ENCODE measurements at places on chromosomes 12 and 14.
A peak's percentile ranks its signal among the peaks of the same experiment; 100 is the strongest.

GRCh38 chr12:3101309-3102024 is 24.3 kb downstream of the TSPAN9 start:
- peaks cover 31% of the 10 kb centered on the region for H3K36me3 ChIP-seq
- peak overlapping the region; percentile 83 for H3K27ac ChIP-seq
- no peak overlapping the region for H3K4me3 ChIP-seq
- no peak for DNase-seq
- H3K27me3 ChIP-seq: peaks cover 26% of the 10 kb centered on the region

- no peaks in the 10 kb centered on the region for H3K36me3 ChIP-seq
- H3K27ac ChIP-seq: no peak overlapping the region
- H3K4me3 ChIP-seq: no peak overlapping the region
- H3K27me3 ChIP-seq: no peaks in the 10 kb centered on the region
Observed at GRCh38 chr14:83575301-83575700, 1954.6 kb upstream of the FLRT2 start.

DNA sequence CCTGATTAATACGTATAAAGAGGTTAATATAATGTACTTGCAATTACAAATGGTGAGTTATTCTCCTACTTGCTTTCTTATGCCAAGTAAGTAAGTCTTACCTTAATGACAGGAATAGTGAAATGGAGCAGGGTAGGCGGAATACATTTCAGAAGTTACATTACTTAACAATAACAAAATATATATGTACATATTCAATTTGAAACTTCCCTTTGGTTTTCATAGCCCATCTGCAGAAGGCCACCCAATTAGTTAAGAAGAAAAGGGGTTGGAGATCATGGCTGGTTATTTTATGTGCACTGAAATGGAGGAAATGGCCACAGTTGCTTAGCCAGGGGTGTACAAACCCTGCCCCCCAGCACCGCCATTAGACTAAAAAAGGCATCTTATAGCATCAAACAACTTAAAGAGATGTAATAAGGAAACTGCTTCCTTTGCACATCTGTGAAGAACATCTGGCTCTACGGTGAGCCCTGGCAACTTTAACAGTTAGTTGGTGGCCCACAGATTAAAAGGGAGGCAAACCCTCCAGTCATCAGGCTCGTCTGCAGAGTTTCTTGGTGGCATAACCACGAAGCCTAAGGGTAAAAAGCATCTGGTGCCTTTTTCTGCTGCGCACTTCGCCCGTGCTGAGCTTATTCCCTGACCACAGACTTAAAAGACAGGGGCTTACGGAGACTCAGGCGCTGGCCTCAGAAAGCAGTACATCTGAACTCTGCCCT is 38.8 kb upstream of the DACT1 start:
- H3K27me3 ChIP-seq: peaks cover 2% of the 10 kb centered on the region
- H3K4me1 ChIP-seq: no peaks in the 10 kb centered on the region
- H3K27ac ChIP-seq: no peak overlapping the region
- no peak overlapping the region for H3K4me3 ChIP-seq
- no peaks in the 10 kb centered on the region for H3K36me3 ChIP-seq

DNA sequence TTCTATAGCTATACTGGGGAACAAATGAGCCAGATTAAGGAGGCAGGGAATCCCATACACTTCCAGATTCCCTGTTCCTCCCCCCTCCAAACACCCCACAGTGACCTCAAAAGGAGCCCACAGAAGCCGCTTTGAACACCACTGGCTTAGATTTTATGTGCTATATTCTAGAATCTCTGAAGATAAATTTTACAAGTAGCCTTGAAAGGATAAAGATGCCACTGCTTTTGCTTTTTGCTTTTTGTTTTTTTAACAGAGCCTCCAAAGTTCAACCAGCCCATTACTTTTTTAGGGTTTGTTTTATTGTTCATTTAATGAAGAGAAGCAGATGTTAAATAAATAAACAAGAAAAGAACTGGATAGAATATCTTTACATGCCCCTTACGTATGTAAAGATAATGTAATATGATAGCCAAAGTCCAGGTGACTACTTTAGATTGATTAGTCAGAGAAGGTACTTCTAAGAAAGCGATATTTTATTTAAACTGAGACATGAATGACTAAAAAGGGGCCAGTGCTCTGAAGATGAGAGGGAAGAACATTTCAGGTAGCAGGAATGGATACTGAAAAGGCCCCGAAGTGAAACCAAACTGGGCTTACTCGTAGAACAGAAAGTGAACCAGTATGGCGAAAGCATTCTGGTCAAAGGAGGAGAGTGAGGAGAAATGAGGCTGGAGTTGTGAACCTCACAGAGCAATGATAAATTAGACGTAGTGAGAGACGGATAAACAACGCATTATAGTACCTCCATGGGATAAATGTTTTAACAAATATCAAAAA is 44.6 kb downstream of the DUSP6 start:
- H3K36me3 ChIP-seq: no peaks in the 10 kb centered on the region
- DNase-seq: no peak
- no peak overlapping the region for H3K4me3 ChIP-seq
- peaks cover 2% of the 10 kb centered on the region for H3K27me3 ChIP-seq

DNA sequence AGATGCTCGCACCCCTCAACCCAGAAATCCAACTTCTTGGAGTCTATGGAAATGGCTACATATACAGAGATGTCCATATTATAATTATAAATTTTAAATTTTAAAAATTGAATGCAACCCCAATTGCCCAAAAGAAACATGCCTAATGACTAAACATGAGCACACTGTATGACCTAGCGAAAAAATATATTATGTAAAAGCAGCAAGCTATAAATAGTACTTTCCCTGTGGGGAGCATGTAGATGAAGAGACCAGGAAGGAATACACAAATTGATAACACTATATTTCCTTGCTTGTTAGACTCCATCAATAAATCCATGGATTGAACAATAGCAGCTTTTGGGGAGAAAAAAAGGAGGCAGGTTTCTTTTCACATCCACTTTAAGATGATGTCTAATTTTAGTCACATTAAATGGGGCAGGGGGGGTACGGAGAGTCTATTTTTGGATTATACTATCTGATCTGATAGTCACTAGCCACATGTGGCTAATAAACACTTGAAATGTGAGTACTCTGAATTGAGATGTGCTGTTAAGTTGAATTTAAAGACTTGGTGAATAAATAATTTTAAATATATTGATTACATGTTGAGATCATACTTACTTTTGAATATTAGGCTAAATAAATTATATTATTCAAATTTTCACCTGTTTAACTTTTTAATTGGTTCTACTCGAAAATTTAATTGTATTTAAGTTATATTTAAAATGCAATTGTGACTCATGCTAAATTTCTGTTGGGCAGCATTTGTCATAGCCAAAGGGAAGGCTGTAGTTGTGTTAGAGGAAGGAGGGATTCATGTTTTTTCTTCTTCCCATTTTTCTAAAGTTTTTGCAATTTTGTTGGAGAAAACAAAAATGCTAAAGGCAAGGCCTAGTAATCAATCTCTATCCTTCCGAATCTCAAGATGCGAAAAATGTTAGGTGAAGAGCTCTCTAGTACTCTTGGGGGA is 17.5 kb downstream of the MAX start:
- H3K27ac ChIP-seq: no peak overlapping the region
- no peak for DNase-seq
- H3K36me3 ChIP-seq: peaks cover 41% of the 10 kb centered on the region
- H3K4me1 ChIP-seq: peaks cover 3% of the 10 kb centered on the region

DNA sequence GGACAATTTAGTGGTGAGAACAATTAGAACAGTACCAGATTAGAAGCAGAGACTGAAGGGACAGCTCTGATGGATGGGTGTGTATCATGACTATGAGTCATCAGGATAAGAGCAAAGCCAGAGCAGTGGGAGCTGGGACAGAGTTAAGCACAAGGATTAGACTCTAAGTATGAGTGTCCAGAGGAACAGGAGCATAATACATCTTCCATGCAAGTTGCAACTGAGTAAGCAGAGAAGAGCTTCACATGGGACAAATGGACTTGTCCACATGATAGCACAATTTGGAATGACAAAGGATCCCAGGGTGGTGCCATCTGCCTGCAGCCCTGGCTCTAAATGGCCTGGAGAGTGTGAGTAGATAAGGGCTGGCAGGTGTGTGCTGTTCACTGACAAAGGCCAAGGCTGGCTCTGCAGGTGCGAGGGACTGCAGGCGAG is 226.4 kb upstream of the CAND1 start:
- peak overlapping the region; percentile 19 for H3K27ac ChIP-seq
- no peaks in the 10 kb centered on the region for H3K36me3 ChIP-seq
- no peak overlapping the region for H3K4me3 ChIP-seq
- no peaks in the 10 kb centered on the region for H3K27me3 ChIP-seq

DNA sequence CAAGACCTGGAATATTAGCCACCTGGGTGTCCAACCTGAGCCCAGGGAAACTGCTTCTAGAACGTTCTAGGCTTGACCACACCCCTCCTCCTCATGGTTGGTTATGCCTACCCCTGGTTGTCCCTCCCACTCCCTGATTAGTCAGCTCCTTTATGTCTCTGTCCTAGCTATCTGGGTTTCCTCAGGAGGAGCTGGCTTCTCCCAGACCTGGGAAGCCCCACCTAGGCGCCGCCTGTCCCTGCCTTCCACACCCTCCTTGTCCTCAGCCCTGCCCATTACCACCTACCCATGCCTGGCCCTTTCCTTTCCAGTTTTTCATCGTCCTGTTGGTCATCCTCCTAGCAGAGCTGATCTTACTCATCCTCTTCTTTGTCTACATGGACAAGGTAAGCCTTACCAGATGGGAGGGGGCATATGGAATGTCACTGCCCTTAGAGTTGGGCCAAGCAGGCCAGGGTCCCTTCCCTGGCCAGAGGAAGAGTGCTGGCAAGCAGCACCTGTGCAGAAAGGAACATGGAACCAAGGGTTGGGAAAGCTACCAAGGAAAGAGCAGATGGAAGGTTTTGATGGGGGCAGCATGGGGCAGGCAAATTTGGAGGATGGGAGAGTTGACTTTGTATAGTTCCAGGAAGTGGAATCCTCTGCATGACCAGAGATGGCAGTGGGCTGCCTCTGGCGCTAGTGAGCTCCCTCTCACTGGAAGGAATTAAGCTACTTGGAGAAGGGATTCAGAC is 201.7 kb downstream of the TSPAN9 start:
- no peak overlapping the region for H3K27ac ChIP-seq
- H3K36me3 ChIP-seq: no peaks in the 10 kb centered on the region
- no peak overlapping the region for H3K4me3 ChIP-seq
- DNase-seq: no peak
- H3K4me1 ChIP-seq: peaks cover 32% of the 10 kb centered on the region
- peaks cover 21% of the 10 kb centered on the region for H3K27me3 ChIP-seq

All from glutamatergic neuron (in vitro differentiated cells).